ENCODE measurements at places on chromosomes 1 and 21.

DNA sequence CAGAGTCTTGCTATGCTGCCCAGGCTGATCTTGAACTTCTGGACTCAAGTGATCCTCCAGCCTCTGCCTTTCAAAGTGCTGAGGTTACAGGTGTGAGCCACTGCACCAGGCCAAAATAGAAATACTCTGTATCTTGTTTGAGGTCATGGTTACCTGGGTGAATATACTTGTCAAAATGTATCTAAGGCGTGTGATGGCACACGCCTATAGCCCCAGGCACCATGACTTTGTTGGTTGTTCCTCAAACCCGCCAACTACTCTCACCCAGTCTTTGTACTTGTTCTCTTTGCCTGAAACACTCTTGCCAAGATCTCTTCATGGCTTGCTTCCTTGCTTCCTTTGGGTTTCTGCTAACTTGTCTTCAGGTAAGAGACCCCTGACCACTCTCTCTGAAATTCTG, 38.0 kb upstream of the RGS5 start:
- no peak for DNase-seq

GRCh38 chr1:63874278-63874880, 100.6 kb downstream of the ROR1 start:
- no peak for DNase-seq

GRCh38 chr1:95257758-95258157, 23.7 kb downstream of the RWDD3 start:
- DNase-seq = no peak

- DNase-seq = no peak
Observed at GRCh38 chr1:208919371-208919770, 664.1 kb upstream of the CAMK1G start.

- no peak for DNase-seq
Observed at GRCh38 chr1:45679123-45679522, 7.2 kb downstream of the GPBP1L1 start.

DNA sequence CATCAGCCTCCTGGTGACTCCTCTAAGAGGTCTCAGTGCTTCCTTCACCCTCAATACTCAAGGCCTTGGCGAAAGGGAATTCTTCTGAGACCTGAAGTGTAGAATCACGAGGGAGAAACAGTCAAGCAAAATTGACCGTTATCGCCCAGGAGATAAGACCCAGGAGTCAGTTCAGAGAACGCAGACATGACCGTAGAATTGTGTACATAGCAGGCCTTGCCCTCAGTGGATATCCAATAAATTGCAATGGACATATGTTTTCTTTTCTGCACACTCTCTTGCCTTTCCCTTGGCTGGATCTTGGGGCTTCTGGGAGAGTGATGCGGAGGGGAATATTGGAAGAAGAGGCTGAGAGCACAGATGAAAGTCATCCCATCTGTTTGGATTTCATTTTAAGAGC, 15.7 kb upstream of the ETS2 start:
- DNase-seq = no peak

- DNase-seq = no peak
Observed at GRCh38 chr21:39114871-39115575, 68.2 kb downstream of the PSMG1 start.

- DNase-seq = peak; percentile 56
Observed at GRCh38 chr1:27643600-27644368, 8.8 kb upstream of the FGR start.

- DNase-seq = no peak
Observed at GRCh38 chr21:45428534-45428933, 23.6 kb downstream of the COL18A1 start.

- no peak for DNase-seq
Observed at GRCh38 chr1:234372011-234372757, 1.1 kb upstream of the COA6 start.

- DNase-seq = no peak
Observed at GRCh38 chr1:24111996-24112779, at the start of gene MYOM3. Gene MYOM3 (minus strand): TSS chr1:24112135. CDS start chr1:24108636, 3,499 bp downstream.

GRCh38 chr1:64147759-64148158, 55.7 kb upstream of the UBE2U start:
- DNase-seq = no peak

DNA sequence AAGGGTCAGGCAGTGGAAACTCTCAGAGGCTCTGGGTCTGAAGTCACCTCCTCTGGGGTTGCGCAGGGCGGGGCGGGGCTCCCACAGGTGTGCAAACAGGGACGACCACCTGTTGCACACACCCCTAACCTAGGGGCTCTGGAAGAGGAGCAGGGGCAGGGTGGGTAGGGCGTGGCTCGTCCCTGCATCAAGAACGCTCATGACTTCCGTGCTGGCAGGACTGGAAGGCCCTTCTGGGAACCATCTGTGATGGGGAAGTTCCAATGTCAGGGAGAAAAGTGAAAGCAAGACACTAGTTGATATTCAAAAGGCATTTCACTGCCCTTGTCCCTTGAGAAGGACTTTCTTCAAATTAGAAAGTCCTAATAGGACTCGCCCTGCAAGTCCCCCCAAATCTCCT, 22.1 kb upstream of the CLSTN1 start:
- DNase-seq = no peak

DNA sequence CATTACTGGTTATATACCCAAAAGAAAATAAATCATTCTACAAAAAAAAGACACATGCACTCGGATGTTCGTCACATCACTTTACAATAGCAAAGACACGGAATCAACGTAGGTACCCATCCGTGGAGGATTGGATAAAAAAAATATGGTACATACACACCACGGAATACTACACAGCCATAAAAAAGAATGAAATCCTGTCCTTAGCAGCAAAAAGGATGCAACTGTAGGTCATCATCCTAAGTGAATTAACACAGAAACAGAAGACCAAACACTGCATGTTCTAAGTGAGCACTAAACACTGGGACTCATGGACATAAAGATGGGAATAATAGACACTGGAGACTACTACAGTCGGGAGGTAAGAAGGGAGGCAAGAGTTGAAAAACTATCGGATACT, 148.6 kb downstream of the CHD1L start:
- DNase-seq = no peak

DNA sequence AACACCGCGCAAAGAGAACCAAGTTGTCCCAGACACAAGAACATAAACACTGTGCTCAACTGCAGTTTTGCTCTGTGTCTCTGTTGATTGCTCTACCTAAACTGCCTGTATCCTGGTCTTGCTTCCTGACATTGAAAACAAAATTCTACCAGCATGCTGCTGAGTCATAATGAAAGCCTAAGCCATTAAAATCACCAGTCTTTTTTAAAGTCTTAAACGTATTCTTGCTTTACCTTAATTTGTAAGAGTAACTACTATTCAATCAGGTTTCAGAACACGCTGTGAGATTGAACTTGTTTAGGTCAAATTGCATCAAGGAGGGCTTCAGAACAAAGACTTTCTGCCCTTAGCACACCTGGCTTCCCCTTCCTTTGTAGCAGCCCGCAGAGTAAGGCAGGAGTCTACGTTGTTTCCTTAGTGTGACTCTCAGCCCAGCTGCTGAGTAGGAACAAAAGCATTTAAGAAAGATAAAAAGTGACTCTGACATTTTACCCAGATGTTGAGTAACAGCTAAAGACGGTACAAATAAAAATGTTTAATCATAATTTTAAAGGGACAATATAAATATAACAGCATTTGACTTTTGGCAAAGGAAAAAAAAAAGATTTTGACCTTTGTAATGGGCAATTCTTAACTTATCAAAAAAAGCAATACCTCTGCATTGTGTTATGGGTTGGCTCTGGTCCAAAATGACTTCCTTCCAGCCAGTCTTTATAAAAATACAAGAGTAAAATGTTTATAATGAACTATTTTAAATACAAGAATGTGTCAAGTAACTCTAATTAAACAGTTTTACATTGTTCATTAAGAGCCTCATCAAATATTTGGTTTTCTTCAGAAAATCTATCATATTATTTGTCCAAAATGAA, 186.9 kb upstream of the ADGRL4 start:
- DNase-seq = no peak

- DNase-seq = no peak
Observed at GRCh38 chr1:179677882-179678281, 65.2 kb upstream of the FAM163A start.

- no peak for DNase-seq
Observed at GRCh38 chr1:15277447-15277838, 30.4 kb downstream of the FHAD1 start.

- DNase-seq = no peak
Observed at GRCh38 chr1:236201786-236202185, 59.4 kb downstream of the GPR137B start.

- no peak for DNase-seq
Observed at GRCh38 chr21:42096566-42096965, 25.4 kb downstream of the UMODL1 start.

DNA sequence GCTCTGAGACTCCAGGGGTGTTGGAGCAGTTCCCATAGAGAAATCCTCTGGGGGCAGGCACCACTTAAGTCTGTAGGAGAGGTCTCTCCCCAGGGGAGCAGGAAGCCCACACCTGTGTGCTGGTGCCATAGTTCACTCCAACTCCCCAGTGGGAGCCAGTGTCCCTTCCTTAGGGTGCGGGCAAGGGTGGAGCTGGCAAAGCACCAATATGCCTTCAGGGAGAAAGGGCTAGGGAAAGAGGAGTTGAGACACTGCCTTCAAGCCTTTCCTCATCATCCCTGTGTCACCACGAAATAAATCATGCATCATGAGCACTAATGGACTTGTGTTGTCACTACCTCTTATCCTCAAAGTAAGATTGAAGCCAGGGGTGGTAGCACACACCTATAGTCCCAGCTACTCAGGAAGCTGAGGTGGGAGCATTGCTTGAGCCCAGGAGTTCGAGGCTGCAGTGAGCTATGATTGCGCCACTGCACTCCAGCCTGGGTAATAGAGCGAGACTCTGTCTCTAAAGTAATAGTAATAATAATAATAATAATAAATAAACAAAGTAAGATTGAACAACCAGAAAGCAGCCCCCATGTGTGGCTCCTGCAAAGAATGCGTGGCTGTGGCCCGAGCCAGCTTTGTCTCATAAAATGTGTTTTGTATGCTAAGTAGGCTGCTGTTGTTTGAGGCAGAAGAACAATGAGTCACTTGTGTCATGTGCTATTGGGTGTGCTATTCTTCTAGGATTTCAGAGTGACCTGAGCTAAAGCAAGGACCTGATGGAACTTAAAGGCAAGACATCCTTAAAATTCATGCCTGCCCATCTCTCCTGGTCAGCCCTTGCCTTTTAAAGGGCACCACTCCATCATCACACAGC, 6.7 kb upstream of the TIE1 start:
- DNase-seq = no peak

DNA sequence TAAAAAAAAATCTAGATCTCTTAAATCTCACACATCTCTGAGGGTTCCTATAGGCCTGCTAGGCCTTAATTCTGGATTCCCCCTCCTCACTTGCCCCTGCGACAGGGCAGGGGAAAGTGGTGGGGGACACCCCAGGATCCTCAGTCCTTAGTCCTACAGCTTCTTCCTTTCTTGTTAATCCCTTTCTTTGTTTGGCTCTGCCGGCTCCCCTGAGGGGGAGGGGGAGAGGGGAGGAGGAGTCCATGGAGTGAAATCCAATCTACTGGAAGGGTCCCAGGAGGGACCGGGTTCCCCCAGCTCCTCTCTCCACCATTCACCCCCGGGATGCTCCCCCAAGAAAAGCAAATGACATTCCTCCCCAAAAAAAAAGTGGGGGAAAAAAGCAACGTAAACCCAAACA, 8.5 kb downstream of the MEX3A start:
- no peak for DNase-seq

- no peak for DNase-seq
Observed at GRCh38 chr1:185652348-185652747, 81.8 kb upstream of the HMCN1 start.

DNA sequence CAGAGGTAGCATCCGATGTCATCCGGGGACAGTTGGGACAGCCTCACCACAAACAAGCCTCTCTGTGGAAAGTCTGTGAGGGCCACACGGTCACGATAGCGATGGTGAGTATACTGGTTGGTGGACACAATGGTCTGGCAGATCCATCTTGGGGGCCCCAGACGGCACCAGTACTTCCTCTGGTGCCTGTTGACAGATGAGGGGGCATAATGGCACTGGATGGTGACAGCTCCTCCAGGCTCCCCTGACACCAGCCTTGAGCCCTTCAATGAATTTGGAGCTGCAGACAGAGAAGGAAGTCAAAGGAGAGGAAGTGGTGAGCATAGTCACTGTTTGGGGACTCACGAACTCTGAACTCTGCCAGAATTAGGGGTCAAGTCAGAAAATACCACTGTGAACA, 8.0 kb downstream of the FCAMR start:
- no peak for DNase-seq

GRCh38 chr1:192877283-192877886, 68.5 kb downstream of the RGS2 start:
- DNase-seq = no peak

DNA sequence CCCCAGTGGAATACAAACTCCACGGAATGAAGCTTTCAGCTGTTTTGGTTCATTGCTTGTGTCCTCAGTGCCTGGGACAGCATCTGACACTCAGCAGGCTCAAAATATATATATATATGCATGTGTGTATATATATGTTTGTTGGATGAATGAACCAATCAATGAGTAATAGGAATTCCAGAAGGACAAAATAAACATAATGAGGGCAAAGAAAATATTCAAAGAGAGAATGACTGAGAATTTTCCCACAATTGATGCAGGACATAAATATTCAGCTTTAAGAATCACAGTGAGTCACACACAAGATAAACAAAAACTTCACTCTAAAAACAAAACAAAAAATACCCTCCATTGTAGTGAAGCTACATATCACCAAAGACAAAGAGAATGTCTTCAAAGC, 64.0 kb downstream of the CHD5 start:
- DNase-seq = no peak

GRCh38 chr1:110874324-110875215, 1.6 kb downstream of the CD53 start:
- no peak for DNase-seq

DNA sequence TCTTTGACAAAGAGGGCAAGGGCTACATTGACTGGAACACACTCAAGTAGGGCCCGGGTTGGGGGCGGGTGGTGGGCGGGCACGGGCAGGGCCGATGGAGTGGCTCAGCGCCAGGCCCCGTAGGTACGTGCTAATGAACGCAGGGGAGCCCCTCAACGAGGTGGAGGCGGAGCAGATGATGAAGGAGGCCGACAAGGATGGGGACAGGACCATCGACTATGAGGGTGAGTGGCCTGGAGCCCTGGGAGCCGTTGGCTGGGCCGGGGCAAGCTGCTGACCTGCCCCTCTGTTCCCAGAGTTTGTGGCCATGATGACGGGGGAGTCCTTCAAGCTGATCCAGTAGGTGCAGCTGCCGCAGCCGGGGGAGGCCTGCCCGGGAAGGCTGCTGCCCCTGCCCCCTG, 1.8 kb downstream of the CALML6 start:
- no peak for DNase-seq

- no peak for DNase-seq
Observed at GRCh38 chr1:217027403-217028080, 304.3 kb upstream of the ESRRG start.

DNA sequence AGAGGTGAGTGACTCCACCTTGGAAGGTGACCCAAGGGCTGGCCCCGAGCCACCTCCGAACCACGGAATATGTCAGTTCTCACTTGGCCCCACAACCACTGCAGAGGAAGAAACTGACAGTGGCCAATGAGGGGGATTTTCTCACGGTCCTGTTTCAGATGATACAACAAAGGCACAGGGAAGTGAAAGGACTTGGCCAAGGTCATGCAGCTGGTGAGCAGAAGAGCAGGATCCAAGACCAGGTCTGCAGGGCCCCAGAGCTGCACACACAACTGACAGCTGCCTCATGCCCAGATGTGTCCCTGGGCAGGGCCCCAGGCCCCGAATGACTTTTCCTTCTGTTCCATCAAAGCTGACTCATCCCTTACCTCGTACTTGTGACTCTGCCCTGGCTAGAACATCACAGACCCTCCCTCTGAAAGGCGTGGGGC, 25.8 kb upstream of the EVA1B start:
- DNase-seq = no peak

GRCh38 chr21:39611551-39612190, 1.1 kb upstream of the B3GALT5 start:
- DNase-seq = no peak

- no peak for DNase-seq
Observed at GRCh38 chr1:197213193-197213592, 54.9 kb upstream of the CRB1 start.

Measured in T-helper 9 cell (primary cell).